ENCODE measurements at places on chromosomes 3 and 15.
A peak's percentile ranks its signal among the peaks of the same experiment; 100 is the strongest.

GRCh38 chr15:52682781-52683180, 3.6 kb upstream of the ATOSA start:
- peak; percentile 22 for DNase-seq

DNA sequence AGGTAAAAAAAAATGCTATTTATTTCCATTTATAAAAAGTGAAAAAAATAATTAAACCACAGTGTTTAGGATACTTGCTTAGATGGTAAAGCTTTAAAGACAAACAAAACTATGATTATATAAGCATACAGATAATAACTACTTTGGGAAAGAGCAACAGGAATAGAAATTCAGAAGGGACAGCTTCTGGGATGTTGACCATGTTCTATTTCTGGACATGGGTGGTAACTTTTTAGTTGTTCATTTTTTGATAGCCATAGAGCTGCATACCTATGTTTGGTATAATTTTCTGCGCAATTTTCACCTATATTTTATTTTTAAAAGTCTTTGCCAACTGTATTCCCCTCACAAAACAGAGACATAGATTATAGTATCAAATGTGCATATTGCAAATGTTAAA, 572.0 kb upstream of the NR2F2 start:
- no peak for DNase-seq

DNA sequence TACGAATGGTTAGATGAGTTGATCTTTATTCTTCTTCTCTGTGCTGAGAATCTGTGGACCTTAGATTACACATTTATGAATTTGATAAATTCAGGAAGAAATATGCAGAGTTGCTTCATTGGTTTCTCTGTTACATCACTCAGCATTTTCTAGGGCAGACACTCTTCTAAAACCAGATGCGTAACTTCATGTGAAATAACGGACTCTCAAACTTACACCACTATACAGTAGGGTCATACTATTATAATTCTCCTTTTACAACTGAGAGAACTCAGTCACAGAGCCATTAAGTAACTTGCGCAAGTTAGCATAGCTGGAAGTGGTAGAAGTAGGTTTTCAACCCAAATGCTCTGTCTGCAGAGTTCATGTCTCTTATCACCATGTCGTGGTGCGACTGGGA, 5.7 kb downstream of the TMEM207 start:
- no peak for DNase-seq

DNA sequence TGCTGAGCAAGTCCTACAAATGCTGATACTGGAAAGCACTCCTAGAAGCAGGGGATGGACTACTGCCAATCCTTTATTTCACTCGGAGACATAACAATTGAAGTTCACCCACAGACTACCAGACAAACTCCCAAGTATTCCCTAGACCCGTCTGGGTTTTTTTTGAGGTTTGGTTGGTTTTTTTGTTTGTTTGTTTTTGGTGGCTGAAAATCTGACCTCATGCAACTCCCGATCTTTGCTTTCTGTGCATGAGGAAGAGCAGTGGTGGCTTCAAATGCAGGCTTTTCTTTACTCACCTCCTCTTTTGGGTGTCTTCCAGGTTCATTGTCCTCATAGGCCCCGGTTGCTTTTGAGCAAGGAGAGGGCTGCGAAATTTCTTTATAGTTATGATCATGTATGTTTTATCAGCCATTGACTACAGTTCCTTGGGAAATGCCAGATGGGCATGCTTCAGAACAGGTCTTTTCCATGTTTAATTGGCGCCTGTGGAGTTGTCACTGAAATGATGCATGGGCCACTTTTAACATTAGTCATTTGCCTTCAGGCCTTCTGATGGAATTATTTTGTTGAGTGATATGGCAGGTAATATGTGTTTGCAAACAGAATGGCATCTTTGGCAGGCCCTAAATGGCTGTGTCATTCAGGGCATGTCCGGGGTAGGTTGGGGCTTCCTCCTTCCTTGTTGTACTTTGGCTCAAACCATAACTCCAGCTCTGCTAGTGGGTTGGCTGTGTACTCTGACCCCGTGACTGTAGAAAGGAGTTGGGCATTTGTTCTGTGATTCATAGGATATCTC, 81.3 kb upstream of the ZBED2 start:
- no peak for DNase-seq

Data from germinal center (tissue), 1 donor.